ENCODE measurements at places on chromosomes 13 and 19.

- DNase-seq = no peak
Measured at GRCh38 chr13:47908197-47908902, 92.7 kb downstream of the SUCLA2 start.

DNA sequence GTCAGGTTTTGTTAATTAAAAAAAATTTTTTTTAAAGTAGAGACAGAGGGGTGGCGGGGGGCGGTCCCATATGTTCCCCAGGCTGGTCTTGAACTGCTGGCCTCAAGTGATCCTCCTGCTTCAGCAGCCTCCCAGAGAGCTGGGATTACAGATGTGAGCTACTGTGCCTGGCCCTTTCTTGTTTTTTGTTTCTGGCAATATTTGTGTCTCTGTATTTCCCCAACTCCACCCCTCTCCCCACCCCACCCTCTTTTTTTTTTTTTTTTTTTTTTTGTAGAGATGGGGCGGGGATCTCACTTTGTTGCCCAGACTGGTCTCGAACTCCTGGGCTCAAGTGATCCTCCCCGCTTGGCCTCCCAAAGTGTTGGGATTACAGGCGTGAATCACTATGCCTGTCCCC, 600 bp upstream of the CAPN12 start:
- DNase-seq = no peak

DNA sequence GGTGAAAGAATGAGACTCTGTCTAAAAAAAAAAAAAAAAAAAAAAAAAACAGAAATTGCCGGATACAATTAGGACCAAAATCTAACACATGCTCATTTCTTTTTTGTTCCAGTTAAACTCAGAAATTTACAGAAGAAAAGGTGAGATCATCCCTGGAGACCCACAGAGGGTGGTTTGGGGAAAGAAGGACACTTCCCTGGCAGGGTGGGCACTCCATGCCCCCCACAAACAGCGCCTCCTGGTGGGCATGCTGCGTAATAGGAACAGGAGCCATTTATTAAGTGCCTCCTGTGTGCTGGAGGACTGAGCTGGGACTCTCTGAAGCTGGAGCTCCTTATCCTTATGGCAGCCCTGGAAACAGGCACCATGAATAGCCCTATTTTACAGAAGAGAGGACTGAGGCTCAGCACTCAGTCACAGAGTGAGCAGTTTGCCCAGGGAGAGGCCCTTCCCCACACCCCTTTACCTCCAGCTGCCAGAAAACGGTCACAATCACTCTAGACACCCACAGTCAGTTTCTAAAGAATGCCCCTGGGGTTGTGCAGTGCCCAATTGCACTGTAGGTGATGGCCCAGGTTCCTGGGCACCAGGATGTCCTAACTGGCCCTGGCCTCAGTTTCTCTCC, 10.1 kb downstream of the C19orf38 start:
- no peak for DNase-seq

GRCh38 chr19:43639519-43640423, at the start of gene CADM4:
Gene CADM4 (minus strand): TSS chr19:43639850. CDS start chr19:43639790, 60 bp downstream.
- DNase-seq = no peak

GRCh38 chr13:110629735-110630134, 14.4 kb downstream of the NAXD start:
- no peak for DNase-seq

DNA sequence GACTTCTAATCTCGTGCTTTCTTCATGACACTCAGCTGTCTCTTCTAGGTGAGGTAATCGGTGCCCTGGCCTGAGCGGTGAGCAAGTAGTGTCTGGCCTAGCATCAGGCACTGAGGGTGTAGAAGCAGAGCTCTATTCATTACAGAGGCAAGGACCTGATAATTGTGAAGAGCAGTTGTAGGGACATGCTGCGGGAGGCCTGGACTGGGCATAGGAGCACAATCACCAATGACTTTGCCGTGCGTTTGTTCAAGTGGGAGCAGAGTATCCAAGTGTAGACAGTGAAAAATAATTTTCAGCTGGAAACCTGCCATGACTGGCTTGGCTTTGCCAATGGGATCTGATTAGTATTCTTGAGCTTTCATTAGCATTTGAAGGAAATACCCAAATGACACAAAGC, 32.1 kb upstream of the DCLK1 start:
- DNase-seq = no peak

DNA sequence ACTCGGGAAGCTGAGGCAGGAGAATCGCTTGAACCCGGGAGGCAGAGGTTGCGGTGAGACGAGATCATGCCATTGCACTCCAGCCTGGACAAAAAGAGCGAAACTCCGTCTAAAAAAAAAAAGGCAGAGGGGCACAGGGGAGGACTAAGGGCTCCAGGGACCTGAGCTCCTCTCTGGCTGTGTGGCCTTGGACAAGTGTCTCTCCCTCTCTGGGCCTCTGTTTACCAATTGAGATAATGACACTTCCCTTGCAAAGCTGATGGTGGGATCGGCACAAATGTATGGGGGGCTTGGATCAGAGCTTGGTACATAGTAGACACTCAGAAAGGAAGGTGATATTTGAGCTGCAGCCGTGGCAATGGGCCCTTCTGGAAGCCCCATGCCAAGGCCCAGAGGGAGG, 11.4 kb upstream of the SPACA4 start:
- no peak for DNase-seq

DNA sequence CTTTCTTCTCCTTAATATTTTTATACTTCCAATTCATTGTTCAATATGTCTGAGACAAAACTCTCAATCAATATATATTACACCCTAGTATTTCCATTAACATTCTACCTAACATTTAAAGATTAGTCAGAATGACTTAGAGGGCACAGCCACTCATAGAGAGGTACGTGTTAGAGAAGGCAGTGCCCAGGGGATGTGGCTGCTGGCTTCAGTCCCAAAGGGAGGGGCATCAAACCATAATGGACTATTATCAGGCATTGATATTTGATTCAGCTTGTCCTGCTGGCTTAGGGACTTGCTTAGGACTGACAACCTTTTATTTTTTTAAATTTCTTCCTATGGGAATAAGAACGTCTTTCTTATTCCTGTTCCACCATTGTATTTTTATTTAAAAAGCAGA, 1392.0 kb upstream of the ATXN8OS start:
- DNase-seq = no peak

GRCh38 chr19:28247243-28247642, 965.7 kb downstream of the UQCRFS1 start:
- no peak for DNase-seq

GRCh38 chr13:109821103-109821502, 34.7 kb upstream of the IRS2 start:
- no peak for DNase-seq

DNA sequence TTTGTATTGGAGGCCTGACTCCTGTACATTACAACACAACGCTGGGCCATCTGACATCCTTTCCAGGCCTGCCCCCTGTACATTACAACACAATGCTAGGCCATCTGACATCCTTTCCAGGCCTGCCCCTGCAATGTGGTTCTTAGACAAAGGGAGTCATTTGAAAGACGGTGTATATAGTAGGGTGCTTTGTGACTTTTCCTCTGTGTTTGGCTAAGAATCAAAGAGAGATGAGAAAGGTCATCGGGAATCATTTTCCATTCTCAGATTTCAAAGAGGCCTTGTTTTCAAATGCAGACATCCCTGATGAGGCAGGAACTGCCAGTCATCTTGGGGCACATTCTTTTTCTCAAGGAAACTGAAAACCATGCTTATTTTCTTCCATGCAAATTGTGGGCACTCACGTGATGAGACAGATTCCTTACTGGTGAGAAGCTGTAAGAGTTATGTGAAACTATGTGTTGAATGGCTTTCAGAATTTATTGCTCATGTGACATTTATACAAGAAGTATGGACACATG, 551.6 kb downstream of the MYO16 start:
- DNase-seq = no peak

GRCh38 chr19:32269831-32270230, 75.6 kb upstream of the ZNF507 start:
- no peak for DNase-seq

DNA sequence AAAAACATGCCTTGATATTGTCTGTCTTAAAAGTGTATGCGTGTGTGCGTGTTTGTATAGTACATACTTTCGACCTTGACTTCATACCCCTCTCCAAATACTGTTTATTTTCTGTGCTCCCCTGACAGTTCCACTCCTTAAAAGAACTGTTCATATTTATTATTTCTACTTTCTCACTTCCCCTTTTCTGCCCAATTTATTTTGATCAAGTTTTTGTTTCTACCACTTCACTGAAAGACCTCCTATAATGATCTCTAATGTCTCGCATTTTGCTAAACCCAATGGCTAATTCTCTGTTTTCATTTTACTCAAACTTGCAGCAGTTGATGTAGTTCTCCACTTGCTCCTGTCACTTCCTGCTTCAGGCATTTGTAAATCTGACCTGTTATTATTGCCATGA, 426.1 kb upstream of the KLF12 start:
- no peak for DNase-seq

- no peak for DNase-seq
Measured at GRCh38 chr19:42269478-42270345, 660 bp downstream of the CIC start.

DNA sequence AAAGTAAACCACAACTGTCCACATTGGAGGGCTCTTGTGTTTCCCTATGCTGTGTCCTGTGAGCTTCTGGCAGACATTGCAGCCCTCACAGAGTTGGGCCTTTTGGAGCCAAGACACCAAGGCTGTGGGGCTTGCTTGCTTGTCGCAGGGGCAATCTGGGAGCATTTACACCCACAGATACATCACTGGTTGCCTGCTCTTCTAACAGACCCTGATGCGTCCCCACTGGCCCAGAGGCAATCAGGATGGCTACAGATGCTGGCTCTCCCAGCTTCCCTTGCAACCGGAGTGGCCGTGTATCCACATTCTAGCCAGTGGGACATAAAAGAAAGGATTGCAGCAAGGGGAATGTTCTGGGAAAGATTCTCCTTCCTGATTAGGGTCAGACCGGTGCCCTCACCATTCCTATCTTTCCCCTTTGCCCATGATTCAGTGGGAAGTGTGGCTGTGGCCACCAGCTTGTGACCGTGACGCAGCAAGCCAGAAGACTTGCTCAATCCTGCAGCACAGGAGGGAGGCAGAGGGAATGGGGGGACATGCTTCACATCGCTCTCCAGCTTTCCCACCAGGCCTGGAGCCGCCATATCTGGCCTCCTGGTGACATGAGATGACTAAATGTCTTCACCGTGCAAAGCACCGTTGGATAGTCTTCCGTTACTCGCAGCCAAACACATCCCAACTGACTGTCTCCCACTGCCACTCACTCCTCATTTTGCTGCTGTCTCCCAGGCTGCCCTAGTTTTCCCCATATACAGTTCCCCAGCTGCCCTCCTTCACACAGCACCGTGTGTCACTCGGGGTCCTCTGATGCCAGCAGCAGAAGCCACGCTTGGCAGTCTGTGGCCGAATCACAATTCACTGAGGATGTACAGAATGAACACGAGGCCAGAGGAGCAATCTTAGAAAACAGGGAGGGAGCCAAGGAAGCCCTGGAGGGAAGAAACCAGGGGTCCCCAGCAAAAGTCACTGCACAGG, 151.0 kb downstream of the DPF1 start:
- DNase-seq = no peak

GRCh38 chr19:19459707-19460251, 54.3 kb downstream of the GATAD2A start:
- DNase-seq = peak; percentile 44

DNA sequence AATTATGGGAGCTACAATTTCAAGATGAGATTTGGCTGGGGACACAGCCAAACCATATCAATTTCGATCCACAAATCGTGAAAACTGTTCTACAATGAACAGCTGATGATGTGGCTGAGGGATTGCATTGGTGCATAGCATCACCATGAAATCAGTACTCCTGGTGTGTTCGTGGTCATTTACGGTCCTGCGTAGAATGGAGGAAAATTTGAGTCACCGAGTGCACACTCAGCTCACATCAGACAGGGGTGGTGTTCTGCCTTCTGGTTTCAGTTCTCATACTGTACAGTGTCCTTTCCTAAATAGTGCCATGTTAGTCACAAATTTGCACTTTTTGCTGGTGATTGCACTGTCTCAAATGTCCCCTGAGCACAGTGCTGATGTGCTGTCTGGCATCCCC, 39.2 kb downstream of the MYH14 start:
- DNase-seq = no peak

DNA sequence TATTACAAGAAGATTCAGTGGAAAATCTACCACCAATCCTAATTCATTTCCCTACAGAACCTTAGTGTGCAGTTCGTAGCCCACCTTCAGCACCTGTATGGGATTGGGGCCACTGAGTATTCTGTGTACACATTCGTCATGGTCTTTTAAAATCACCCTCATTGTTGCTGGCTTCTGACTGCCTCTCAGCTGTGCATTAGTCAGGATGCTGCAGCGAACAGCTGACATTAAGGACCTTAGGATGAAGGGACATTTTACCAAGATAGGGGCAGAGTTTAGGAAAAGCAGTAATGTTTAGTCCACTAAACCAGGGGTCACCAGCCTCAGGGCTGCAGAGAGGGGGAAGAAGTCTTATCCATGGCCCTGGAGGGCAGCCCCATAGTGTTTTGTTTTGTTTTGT, 176.5 kb downstream of the COL4A1 start:
- no peak for DNase-seq

- peak; percentile 17 for DNase-seq
Measured at GRCh38 chr19:34317311-34317927, 47.6 kb upstream of the GPI start.

GRCh38 chr19:16830679-16831078, 1.5 kb downstream of the SIN3B start:
- DNase-seq = no peak

DNA sequence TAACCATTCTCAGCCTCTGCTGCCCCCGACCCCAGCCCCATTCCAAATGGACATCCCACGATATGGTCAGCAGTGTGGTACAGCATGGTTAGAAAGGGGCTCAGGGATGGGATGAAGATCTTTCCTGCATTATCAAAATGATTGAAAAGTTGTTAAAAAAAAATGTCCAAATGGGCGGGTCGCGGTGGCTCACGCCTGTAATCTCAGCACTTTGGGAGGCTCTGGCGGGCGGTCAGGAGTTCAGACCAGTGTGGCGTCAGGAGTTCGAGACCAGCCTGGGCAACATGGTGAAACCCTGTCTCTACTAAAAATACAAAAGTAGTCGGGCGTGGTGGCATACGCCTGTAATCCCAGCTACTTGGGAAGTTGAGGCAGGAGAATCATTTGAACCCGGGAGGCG, 54.3 kb upstream of the ZNF254 start:
- DNase-seq = no peak

Data from RCC 7860 (cell line).